ENCODE measurements at places on chromosomes 11 and 22.

GRCh38 chr11:117837070-117837776 is 12.7 kb upstream of the FXYD2 start:
- no peak for DNase-seq

DNA sequence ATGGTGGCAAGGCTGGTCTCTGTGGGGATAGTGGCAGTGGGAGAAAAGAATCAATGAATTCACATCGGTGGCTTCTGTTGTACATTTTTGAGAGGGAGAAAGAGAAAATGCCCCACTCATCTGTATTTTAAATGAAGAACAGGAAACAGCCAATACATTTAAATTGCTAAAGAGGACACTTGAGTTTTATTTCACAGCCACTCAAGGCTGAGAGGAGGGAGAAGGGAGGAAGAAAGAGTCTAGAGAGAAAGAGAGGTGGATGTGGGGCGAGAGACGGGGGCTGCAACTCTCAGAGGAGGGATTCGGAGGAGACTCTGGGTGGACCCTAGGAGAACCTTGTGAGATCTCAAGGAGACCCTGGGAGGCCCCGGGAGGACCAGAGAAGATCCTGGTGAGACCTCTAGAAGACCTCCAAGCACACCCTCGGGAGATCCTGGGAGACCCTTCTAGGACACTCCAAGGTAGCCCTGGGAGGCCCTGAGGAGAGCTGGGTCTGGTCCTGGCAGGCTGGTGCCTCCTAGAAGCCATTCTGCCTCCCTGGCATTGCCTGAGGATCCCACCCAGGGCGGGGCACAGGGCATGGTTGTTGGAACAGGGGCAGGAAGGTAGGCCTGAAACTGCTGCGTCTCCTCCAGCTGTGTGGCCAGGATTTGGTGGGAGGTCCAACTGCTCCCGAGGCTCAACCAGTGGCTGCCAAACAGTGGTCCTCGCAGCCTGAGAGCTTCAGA is 91.0 kb upstream of the SHISAL1 start:
- DNase-seq, result no peak

- DNase-seq, result no peak
Observed at GRCh38 chr11:122313581-122313980, 197.6 kb upstream of the BLID start.

DNA sequence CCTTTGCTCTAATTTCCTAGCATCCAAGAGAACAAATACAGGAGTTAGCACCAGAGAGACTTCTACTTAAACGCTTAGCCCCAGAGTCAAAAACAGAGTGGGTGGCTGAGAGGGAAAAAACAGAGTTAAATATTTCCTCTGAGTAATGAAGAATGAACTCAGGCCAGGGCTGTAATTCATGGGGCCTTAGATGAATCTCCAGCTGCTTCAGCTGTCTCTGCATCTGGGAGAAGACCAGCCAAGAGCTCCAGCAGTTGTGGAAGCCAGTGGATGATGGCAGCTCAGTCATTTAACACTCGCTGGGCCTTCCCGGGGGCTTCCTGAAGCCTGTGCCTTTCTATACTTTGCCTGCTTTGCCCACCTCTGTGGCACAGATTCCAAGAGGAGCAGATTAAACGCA is 5.7 kb upstream of the ADAMTS15 start:
- no peak for DNase-seq

- no peak for DNase-seq
Observed at GRCh38 chr22:35663371-35663770, 15.1 kb downstream of the APOL6 start.

DNA sequence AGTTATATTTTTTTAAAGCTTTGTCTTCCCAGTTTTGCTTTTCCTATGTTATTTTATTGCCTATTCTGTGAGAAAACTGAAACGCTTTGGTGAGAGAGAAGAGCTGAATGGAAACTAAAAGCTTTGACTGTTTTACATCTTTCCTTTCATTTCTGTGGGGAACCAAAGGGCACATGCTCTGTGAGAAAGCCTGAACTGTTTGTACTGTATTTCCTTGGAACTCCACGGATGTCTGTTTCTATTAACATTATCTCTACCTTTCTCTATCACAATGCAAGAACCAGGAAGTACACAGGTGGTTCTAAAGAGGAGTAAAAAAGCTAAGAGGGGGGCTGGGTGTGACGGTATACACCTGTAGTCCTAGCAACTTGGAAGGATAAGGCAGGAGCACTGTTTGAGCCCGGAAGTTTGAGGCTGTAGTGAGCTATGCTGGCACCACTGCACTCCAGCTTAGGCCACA is 43.8 kb downstream of the CELF1 start:
- DNase-seq, result peak; percentile 35

- DNase-seq, result no peak
Observed at GRCh38 chr11:103594283-103594682, 442.2 kb upstream of the DDI1 start.

- DNase-seq, result no peak
Observed at GRCh38 chr11:22884217-22884616, 23.9 kb upstream of the CCDC179 start.

GRCh38 chr11:43518408-43519160 is 159.9 kb downstream of the TTC17 start:
- DNase-seq, result peak; percentile 27
